Putamen (tissue), 1 donor: ENCODE measurements at places on chromosomes 5 and 9.
A peak's percentile ranks its signal among the peaks of the same experiment; 100 is the strongest.

DNA sequence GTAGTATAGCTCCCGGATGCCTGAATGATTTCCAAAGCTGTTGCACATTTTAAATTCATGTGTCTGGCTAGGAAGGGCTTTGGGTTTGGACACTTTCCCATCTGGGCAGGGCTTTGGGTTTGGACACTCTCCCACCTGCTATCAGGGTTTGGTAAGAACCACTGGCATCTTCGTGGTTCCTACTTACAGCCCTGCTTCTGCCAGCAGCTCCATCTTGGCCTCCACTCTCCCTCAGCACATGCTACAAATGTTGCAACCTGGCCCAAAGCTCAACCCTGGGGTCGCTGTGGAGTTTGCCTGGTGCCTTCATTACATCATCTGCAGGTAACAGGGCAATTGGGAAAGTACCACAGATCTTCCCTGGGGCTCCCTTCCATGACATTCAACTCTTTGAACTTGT, 3.5 kb downstream of the TMCO6 start:
- no peak for DNase-seq

DNA sequence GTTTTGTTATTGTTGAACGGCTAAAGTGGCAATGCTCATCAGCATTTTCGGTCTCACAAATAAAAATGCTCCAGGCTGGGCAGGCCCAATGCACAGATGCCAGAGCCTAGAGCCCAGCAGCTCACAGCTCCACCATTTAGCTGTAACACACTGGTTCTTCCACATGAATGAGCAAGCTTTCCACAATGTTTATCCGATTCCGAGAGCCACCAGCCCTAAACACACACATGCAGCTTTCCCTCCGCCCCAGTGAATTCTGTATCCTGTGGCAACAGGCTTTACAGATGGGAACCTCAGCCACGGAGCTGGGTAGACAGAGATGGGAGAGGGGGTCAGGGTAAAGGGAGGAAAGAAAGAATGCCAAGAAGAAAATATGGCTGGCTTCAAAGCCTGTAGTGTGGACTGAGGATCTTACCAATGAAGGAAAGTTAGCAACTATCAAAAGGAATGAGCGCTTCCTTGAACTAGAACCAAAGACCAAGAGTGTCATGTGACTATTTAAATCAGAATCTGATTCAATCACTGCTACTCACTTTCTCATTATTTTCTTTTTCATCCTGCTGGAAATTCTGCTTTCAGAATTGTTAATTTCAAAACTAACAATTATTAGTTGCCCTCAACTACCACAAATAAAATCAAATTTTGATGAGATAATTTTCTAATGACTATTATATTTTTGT, 77.1 kb downstream of the MRPS27 start:
- peak; percentile 24 for DNase-seq

- DNase-seq = no peak
Measured at GRCh38 chr5:131706281-131706680, 71.3 kb upstream of the RAPGEF6 start.

- DNase-seq = no peak
Measured at GRCh38 chr5:15823398-15823797, 323.4 kb downstream of the FBXL7 start.

DNA sequence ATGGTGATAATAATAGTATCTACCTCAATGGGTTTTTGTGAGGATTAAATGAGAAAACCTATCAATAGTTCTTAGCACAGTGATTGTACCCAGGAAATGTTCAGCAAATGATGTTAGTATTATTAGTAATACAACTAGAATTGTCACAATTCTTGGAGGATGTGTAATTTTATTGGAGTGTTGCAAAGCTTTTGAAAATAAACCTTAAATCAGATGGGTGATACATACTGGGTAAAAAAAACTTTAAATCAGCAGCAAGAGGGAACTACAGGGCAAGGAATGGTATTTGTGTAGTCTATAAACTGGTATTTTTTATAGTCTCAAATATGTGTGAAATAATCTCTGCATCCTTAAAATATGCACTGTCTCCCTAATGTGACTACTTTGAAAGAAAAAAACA, 371.6 kb downstream of the PIK3R1 start:
- no peak for DNase-seq

DNA sequence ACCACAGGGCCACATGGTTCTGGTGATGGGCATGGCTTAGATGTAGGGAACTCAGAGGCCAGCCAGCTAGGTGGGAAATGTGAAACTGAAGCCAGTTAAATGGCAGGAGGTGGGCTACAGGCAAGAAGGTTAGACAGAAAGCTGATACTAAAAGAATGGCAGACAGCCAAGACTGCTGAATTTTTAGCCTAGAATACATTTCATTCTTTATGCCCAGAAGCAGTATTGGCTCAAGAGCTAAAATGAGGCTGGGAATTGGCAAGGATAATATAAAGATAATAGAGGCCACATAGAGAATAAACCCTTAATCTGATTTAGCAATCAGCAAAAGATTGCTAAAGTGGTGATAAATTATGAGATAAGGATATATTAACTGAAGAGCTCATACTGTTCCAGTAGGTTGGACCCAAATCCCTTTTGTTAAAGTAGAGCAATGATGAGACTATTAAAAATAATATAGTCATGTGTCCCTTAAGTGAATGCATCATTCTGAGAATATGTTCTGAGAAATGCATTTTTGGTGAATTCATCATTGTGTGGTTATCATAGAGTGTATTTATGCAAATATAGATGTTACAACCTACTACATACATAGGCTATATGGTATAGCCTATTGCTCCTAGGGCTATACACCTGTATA, 234.3 kb downstream of the CHSY3 start:
- no peak for DNase-seq

DNA sequence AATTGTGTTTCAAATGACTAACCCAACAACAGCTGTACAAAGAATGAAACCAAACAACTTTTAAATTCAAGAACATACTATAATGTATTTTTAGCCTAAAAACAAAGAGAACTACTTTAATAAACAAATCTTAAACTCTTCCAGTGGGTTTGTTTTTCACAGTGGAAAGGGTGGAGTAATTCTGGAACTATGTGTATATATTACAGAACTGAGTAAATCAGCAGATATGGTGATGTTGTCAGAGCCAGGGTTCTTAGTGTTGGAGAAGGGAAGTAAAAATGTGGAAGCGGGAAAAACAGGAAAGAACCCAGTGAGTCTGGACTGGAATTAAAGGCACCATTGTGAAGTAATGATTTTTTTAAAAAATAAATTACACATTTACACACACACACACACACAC, 144.9 kb downstream of the CDK5RAP2 start:
- DNase-seq = no peak

DNA sequence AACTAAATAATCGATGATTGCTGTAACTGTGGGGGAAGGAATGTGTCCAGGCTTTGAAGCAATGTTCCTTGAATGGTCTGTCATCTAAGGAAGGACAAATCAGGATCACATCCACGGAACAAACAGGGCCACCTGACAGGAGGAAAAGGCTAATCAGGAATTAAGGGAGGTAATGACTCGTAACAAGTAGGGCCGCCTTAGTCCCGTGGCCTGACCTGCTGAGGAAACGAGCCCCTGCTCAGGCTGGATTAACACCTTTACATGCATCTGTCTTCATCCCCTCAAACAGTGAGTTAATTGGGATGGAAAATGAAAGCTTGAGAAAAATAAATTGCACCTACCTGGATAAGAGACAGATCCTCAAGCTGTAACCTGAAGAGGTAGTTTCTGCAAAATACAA, 227.8 kb downstream of the SEMA5A start:
- no peak for DNase-seq

- DNase-seq = no peak
Measured at GRCh38 chr9:78745331-78745730, 448.4 kb downstream of the PSAT1 start.

DNA sequence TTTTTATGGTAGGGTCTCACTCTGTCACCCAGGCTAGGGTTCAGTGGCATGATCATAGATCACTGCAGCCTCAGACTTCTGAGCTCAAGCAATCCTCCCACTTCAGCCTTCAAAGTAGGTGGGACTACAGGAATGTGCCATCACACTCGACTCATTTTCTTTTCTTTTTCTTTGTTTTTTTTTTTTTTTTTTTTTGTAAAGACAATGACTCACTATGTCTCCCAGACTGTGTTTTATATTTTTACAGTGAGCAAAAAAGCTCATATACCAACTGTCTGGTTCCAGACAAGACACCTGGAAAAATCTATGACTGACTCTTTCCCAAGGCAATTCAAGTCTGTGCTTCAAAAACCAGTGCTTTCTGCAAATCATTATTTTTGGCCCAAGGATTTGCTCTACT, 10.8 kb upstream of the FOXD1 start:
- DNase-seq = no peak

DNA sequence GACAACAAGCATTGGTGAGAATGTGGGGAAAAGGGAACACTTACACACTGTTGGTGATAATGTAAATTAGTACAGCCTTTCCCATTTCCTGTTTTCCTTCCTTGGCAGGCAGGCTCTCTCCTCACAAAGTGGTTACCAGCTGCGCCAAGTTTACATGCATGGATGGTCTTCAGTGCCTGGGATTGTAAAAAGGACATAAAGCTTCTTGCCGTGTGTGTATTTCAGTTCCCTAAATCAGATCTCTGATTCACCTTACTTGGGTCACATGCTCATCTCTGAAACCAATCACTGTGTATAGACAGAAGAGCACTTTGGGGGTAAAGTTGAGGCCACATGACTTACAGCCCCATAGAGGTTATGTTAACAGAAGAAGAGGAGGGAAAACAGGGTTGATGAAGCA, 92.8 kb downstream of the CAVIN4 start:
- no peak for DNase-seq

DNA sequence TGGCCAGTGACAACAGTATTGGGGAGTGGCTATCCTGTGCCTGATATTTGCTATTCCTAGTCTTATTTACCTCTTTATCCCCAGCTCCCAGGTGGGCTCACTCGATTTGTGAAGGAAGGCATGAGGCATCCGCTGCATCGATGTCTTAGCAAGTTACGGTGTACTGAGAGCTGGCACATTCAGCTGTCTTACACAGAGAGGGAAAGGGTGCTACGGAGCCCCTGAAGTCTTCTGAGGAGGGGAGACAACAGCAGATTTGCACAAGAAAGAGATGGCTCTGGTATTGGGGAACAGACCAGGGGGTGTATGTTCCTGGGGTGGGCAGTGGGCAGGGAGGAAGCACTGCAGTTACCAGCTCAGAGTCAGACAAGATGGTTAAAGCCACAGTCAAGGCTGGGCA, 172.6 kb downstream of the FGF18 start:
- DNase-seq = no peak

DNA sequence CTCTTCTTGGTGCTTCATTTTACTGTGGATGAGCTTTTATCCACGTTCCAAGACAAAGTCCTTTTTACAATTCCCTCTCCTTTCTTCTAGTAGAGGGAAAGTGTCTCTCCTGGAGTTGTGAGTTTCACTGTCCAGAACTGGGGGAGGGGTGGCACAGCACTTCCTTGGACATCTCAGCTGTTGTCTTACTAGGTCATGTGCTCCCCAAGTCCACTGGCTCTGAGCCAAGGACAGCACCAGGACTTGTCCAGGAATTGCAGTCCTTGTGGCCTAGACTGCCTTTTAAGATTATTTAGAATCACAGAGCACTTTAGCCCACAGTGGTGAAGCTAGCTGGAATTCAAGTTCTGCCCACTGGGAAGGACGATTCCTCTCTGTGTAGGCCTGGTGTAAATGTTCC, 700.2 kb upstream of the PTPRD start:
- DNase-seq = peak; percentile 4

GRCh38 chr9:114806526-114806900, 674 bp upstream of the TNFSF15 start:
- DNase-seq = no peak

DNA sequence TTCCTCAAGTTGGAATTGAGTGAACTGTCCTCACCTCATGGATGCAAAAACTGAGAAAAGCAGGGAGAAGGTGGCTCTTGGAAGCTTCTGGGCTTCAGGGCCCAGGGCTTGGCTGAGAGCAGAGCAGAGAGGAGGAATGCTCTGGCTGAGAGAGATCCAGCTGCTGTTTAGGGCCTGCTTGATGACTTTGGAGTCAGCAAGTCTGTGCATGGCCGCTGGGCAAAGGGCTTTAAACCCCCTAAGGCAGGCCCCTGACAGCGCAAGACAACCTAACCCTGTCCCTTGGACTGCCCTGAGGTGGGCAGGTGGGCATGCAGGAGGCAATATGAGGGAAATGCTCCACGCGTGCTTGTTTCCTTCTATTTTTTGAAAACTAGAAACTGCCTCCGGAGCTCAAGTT, 8.6 kb downstream of the STC2 start:
- DNase-seq = no peak

DNA sequence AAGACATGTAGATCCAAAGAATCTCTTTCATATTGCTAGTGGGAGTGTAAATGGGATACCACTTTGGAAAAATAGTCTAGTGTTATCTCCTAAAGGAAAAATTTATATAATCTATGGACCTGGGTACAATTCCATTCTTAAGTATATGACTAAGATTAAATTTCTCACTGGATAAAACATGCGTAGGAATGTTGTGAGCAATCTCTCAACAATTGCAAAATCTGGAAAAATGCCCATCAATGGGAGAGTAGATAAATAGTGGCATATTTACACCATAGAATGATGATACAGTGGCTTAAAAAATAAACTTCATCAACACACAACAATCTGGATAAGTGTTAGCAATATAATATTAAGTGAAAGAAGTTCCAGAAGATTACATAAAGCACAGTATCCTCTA, 469.5 kb downstream of the MAN2A1 start:
- no peak for DNase-seq

GRCh38 chr5:21773456-21773855, 1079.7 kb downstream of the CDH12 start:
- DNase-seq = no peak

GRCh38 chr9:119009249-119009648, 360.0 kb downstream of the BRINP1 start:
- peak; percentile 34 for DNase-seq
